Fibroblast of skin of back (primary cell): ENCODE measurements at places on chromosomes 6 and 20.

GRCh38 chr20:11118802-11119380 lies 445.1 kb upstream of the JAG1 start:
- peak; percentile 64 for DNase-seq

DNA sequence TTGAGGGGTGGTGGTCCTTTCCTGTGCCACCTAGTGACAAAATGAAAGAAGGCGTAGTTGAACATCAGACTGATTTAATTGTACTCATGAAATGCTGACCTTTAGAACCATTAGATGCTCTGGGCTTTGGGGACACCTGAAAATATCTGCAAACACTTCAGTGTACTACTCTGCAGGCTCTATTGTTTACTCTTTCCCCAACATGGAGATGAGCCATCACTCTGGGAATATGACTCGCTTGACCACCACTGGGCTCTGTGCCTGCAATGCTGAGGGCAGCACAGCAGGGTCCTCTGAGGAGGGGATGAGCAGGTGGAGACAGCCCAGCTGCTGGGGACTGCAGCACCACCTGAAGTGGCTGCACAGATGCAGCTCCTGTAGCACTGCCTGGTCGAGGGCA lies 74.8 kb upstream of the SLC24A3 start:
- peak; percentile 6 for DNase-seq

- no peak for DNase-seq
These were observed 604.6 kb downstream of the TFAP2A start for GRCh38 chr6:9810286-9810685.

DNA sequence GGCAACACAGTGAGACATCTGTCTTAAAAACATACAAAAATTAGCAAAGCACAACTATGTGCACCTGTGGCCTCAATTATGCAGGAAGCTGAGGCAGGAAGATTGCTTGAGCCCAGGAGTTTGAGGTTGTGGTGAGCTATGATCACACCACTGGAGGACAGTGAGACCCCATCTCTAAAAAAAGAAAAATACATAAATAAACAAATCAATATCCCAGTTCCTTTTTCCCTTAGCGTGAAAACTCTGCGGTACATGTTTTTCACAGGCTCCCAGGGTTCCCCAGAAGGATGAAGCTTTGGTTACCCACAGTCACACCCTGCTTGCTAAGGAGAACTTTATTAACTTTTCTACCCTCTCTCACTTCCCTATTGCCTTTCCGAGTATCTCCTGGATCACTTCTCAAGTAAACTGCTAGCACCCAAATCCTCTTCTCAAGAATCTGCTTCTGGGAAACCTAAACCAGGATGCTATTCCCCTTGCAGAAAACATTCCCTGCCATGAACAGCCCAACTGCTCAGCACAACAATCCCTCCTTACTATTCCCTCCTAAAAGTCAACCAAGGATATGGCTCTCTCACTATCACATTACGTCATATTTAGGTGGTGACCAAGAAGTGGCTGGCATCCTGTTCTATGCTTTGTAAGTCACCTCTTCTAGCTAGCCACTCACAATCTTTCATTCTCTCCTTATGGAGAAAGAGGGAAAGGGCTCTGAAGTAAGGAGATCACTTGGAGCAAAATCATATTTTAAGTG lies 122.4 kb downstream of the IPCEF1 start:
- no peak for DNase-seq

DNA sequence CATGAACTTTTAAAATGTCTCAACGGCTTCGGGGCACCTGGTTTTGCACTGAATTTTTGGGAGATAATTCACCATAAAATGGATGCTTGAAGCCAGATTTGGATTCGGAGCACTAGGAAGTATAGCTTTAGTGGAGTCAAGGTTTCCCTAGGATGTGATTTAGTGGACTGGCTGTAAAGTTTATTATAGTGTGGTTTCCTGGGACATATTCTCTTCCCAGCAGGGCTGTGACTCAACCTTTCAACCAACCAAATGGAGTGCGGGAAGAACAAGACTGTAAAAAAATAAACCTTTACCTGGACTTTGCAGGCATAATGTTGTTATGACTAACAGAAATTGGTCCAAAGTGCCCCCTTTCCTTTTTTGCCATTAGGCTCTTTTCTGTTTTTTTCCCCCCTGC lies 327.4 kb upstream of the MAN1A1 start:
- no peak for DNase-seq

GRCh38 chr6:80468398-80468797 lies 361.9 kb downstream of the BCKDHB start:
- no peak for DNase-seq

- DNase-seq = no peak
These were observed 26.7 kb downstream of the ACSS1 start for GRCh38 chr20:25031241-25031640.

DNA sequence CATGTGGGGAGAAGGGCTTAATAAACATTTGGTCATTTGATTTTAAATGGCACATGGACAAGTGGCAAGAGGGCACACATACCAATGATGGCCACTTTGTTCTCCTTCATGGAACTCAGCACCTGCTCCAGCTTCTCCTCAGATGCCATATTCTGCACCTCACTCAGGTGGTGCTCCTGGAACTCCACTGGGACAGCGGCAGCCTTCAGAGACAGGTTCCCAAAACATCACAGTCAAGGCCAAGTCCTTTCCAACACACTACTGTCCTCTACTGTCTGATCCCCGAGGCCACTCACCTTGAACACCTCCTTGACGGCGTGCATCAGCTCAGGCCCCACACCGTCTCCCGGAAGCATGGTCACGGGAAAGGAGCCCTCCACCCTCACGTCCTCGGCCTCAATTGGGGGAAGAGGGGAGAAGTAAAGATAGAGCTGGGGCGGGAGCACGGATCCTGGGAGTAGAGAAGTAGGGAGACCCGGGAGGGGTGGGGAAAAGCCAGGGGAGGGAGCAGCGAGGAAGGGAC lies 591 bp downstream of the IDH3B start:
- DNase-seq = no peak

DNA sequence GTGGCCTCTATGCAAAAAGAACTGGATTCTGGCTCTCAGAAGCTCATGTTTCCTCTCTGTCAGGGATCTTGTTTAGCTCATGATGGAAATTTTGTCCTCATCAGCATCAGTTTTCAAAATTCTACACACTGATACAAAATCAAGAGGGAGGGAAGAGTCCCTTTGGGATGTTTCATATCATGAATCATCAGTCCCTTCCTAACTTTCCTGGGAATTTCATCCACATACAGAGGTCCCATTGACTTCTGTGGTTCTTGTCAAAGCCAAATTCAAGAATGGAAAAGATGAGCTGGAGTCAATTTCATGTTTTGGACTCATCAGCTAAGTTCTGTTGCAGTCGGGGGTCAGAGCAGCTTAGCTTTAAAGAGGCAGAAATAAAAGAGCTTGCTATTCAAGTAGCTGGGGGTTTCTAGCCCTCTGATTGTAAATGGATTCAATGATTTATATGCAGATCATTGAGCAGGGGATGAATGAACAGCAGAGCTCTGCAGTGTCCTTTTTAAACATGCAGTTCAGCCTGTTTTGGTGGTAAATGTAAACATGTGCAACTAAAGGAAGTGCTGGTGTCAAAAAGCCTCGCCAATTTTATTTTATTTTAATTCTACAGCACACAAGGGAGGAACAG lies 21.3 kb upstream of the TMEM14A start:
- peak; percentile 67 for DNase-seq

- peak; percentile 89 for DNase-seq
These were observed 322.5 kb downstream of the HACE1 start for GRCh38 chr6:104537180-104537579.

GRCh38 chr6:6612308-6612707 lies 23.8 kb downstream of the LY86 start:
- no peak for DNase-seq

GRCh38 chr20:5080384-5080877 lies 39.3 kb downstream of the PCNA start:
- DNase-seq = peak; percentile 26

GRCh38 chr20:5657190-5657875 lies 92.9 kb upstream of the SHLD1 start:
- peak; percentile 71 for DNase-seq

DNA sequence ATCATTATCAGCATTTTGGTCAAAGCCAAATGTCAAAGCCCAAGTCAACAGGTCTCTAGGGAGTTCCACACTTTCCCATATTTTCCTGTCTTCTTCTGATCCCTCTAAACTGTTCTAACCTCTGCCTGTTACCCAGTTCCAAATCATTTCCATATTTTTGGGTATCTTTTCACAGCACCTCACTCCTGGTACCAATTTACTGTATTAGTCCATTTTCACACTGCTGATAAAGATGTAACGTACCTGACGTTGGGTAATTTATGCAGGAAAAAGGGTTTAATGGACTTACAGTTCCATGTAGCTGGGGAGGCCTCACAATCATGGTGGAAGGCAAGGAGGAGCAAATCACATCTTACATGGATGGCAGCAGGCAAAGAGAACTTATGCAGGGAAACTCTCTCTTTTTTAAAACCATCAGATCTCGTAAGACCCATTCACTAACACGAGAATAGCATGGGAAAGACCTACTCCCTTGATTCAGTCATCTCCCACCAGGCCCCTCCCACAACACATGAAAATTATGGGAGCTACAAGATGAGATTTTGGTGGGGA lies 143.4 kb downstream of the PTPRK start:
- DNase-seq = no peak

DNA sequence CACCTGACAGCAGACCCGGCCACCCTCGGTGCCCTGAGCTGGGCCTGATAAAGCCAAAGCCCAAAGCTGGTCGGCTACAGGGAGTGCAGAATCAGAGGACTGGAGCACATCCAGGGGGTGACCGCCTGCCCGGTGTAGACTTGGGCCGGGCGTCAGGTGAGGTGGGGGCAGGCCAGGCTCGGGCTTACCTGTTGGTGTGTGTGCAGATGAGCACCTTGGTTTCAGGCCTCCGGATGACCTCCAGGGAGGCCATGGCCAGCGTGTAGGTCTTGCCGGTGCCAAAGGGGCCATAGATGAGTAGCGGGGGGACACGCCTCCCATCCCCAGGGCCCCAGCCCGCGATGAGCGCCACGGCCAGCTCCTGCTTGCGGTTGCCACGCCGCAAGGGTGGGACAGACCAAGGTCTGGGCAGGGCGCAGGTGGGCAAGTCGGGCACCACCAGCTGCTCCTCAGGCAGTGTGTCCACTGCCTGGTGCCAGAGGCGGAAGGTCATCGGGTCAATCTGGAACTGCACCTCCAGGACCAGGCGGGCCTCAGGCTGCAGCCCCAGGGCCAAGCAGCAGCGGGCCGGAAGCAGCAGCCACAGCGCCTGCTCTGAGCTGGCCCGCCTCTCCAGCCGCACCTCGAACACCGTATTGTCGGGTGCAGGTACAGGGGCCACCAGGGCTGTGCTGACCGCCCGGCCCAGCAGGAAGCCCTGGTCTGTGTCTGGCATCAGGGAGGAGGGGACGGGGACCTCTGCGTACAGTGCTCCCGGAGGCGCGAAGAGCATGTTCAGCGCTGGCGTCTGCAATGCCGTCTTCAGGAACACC lies 5.7 kb downstream of the HELZ2 start:
- DNase-seq = no peak

DNA sequence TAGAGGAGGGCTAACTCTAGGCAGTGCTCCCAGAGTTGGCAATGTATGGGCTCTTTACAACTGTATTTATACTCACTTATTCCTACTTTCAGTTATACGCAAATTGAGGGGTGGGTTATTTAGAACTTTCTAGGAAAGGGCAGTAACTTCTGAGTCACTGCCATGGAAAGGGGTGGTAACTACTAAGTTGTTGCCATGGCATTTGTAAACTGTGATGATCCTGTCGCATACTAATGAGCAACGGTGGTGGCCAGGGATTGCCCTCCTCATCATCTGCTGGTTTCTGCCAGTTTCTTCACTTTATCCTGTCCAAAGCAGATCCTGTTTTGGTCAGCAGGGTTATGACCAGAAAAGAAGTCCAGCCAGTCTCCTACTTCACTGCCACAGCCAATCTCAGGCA lies 95.5 kb upstream of the PTPRT start:
- no peak for DNase-seq

GRCh38 chr6:119256978-119257462 lies 92.5 kb downstream of the MAN1A1 start:
- DNase-seq = no peak

- DNase-seq = no peak
These were observed 21.2 kb downstream of the SERPINB1 start for GRCh38 chr6:2820415-2820814.

DNA sequence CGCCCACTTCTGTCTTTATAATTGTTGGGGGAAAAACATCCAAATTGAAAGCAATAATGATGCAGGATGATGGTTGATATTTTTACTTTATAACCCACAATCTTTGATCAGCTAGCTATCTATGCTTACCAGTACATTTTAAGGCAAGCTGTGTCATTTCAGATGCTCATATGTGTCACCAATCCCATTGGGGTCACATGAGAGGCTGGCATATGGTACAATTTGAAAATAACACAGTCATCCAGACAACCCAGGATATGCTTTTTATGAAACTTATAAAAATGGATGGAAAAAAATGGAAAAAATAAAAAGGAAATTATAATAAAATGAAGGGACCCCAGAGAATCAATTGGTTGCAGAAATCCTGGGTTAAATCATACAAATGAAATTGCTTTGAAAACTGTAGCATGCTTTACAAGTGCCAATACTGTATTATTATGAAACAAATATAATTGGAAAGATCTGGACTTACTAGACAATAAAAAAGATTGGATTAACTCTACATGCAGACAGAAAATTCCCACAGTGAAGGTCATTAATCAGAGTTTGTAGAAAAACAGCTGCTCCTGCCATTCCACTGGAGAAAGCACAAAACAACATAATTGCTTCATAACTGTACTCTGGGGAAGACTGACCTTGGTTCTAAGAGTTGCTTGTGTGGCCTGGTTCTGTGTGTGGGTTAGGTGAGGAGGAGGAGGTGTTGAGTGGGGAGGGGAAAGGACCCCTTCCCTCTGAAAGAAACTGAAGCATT lies 13.3 kb upstream of the PRIM2 start:
- no peak for DNase-seq

GRCh38 chr6:41200296-41200900 lies 551 bp downstream of the TREML2 start:
- DNase-seq = peak; percentile 48

- DNase-seq = peak; percentile 47
These were observed 56.0 kb downstream of the OTOR start for GRCh38 chr20:16803965-16804792.
